Purkinje cell (primary cell): ENCODE measurements at places on chromosomes 3 and 15. TPM values are rescaled to one million over a fixed set of nuclear protein-coding genes. Genes with fewer than 3 reads are reported as not detected.

The EXD1 gene
- 0.78 TPM in 1 of 2 replicates, not detected in the other for polyA plus RNA-seq

The LRRC34 gene
- 17.1 and 21.0 TPM in 2 replicates for polyA plus RNA-seq

The PLAAT1 gene
- polyA plus RNA-seq = 1.6 and 8.3 TPM in 2 replicates

The SLC12A1 gene
- 3.5 and 6.7 TPM in 2 replicates for polyA plus RNA-seq

The PLCB2 gene
- polyA plus RNA-seq = 3.5 TPM in 1 of 2 replicates, not detected in the other

The FGF12 gene
- 106 and 149 TPM in 2 replicates for polyA plus RNA-seq

The SNAP23 gene
- 9.2 and 10.6 TPM in 2 replicates for polyA plus RNA-seq

The CAPN3 gene
- 1.1 and 1.5 TPM in 2 replicates for polyA plus RNA-seq

The TARS3 gene
- 11.1 and 13.1 TPM in 2 replicates for polyA plus RNA-seq

The BTLA gene
- polyA plus RNA-seq = not detected in 2 replicates

The CYP8B1 gene
- polyA plus RNA-seq = not detected in 2 replicates

The SLC27A2 gene
- not detected in 2 replicates for polyA plus RNA-seq
